ENCODE measurements at places on chromosomes 3 and 15.
A peak's percentile ranks its signal among the peaks of the same experiment; 100 is the strongest.

- no peaks in the 10 kb centered on the region for H3K27me3 ChIP-seq
- peak overlapping the region; percentile 7 for H3K4me3 ChIP-seq
- H3K36me3 ChIP-seq = no peaks in the 10 kb centered on the region
- peaks cover 15% of the 10 kb centered on the region for H3K4me1 ChIP-seq
Measured at GRCh38 chr3:172087602-172088580, 48.5 kb downstream of the FNDC3B start.

- peak overlapping the region; percentile 94 for H3K4me3 ChIP-seq
- peaks cover 15% of the 10 kb centered on the region for H3K36me3 ChIP-seq
- DNase-seq = no peak
Measured at GRCh38 chr15:75023872-75024636, 664 bp downstream of the PPCDC start.

DNA sequence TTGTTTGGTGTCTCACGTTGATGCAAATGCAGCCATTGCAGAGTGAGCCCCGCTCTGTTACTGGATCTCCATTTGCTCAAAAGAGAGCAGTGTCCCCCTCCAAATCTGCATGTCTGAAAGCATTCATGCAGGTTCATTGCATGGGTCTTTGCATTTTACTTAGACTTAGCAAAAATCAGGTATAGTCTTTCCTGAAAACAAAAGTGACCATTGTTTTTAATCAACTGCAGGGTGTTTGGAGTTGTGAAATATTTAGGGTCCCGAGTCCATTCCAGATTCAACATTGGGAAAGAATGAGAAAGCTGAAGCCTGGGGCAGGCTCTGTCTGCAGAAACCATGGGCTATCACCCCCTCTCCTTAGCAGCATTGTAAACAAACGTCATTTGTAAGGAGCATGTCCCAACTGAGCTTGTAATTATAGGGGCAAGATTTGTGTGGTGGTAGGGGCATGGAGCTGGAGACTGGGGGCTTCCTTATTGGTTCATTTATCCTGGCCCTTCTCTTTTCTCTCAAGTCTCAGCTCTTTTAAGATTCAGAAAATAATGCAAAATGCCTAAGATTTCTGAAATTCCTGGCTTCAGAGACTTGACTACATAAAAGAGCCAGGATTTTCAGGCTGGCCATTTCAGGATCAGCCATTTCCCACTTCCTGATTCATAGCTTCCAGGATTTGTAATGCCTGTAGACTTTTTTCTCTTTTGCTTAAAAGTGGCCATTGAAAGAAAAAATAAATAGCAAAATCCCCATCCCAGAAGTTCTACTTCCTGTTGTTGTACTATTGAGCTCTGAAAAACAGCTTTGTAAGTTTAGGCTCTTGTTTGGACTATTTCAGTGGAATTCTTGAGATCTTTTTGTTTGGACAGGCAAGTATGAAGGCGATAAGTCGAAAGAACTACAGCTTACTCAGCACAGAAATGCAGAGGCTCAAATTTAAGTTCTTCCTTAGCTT, 23.0 kb downstream of the IGF1R start:
- no peak for DNase-seq
- no peaks in the 10 kb centered on the region for H3K4me1 ChIP-seq
- H3K36me3 ChIP-seq = peaks cover 7% of the 10 kb centered on the region
- H3K27me3 ChIP-seq = peaks cover 9% of the 10 kb centered on the region
- no peak overlapping the region for H3K27ac ChIP-seq

DNA sequence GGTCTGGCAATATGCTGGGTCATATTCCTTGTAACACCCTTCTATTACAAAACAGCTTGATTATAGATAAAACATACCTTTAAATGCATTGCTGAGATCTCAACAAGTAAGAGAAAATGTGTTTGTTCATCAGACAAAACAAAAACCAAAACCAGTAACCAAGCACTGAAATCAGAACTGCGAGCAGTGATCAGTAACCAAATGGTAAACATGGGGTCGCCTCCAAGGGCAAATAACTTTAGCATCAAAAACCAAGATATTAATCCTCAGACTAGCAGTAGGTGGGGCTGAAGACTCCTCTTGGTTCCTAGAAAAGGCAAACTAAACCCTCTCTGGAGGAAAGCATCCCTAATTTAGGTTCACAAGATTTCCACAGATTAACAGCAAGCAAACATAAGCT, 6.6 kb upstream of the HESX1 start:
- H3K36me3 ChIP-seq = peaks cover 5% of the 10 kb centered on the region
- H3K4me3 ChIP-seq = no peak overlapping the region
- no peaks in the 10 kb centered on the region for H3K4me1 ChIP-seq
- DNase-seq = no peak

DNA sequence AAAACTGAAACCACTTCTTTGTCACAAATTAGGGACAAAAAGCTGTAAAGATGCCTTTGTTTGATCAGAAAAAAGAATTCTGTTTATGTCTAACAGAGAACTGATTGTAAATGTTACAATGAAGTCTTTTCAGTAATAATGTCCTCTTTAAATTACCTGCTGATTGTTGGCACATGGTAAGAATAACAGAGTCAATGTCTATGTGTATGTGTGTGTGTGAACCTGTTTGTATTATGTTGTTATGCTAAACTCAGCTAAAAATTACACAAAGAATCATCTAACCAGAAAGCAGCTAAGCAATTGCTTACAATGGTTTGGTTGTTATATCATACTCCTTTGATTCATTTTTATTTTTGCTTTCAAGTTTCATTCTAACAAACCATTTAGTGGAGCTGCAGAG, 159.1 kb upstream of the PDZRN3 start:
- no peaks in the 10 kb centered on the region for H3K36me3 ChIP-seq
- no peak overlapping the region for H3K27ac ChIP-seq
- no peak overlapping the region for H3K4me3 ChIP-seq
- no peaks in the 10 kb centered on the region for H3K4me1 ChIP-seq

GRCh38 chr3:69823743-69824142, 84.5 kb downstream of the MITF start:
- H3K4me1 ChIP-seq = no peaks in the 10 kb centered on the region
- H3K27ac ChIP-seq = no peak overlapping the region
- H3K36me3 ChIP-seq = no peaks in the 10 kb centered on the region
- DNase-seq = no peak

GRCh38 chr3:137970914-137971831, 38.8 kb upstream of the CLDN18 start:
- no peak overlapping the region for H3K4me3 ChIP-seq
- peak; percentile 13 for DNase-seq
- H3K27me3 ChIP-seq = peaks cover 15% of the 10 kb centered on the region
- H3K36me3 ChIP-seq = no peaks in the 10 kb centered on the region
- no peak overlapping the region for H3K27ac ChIP-seq

GRCh38 chr15:72339777-72340177, 19.8 kb upstream of the CELF6 start:
- DNase-seq = no peak
- no peaks in the 10 kb centered on the region for H3K27me3 ChIP-seq
- peaks cover 12% of the 10 kb centered on the region for H3K36me3 ChIP-seq
- no peak overlapping the region for H3K4me3 ChIP-seq

GRCh38 chr3:17573396-17573795, 169.0 kb downstream of the TBC1D5 start:
- DNase-seq = no peak
- H3K4me3 ChIP-seq = no peak overlapping the region
- no peaks in the 10 kb centered on the region for H3K27me3 ChIP-seq
- H3K4me1 ChIP-seq = peaks cover 3% of the 10 kb centered on the region
- H3K27ac ChIP-seq = no peak overlapping the region
- no peaks in the 10 kb centered on the region for H3K36me3 ChIP-seq
